ENCODE measurements at places on chromosomes 3 and 15.
A peak's percentile ranks its signal among the peaks of the same experiment; 100 is the strongest.

DNA sequence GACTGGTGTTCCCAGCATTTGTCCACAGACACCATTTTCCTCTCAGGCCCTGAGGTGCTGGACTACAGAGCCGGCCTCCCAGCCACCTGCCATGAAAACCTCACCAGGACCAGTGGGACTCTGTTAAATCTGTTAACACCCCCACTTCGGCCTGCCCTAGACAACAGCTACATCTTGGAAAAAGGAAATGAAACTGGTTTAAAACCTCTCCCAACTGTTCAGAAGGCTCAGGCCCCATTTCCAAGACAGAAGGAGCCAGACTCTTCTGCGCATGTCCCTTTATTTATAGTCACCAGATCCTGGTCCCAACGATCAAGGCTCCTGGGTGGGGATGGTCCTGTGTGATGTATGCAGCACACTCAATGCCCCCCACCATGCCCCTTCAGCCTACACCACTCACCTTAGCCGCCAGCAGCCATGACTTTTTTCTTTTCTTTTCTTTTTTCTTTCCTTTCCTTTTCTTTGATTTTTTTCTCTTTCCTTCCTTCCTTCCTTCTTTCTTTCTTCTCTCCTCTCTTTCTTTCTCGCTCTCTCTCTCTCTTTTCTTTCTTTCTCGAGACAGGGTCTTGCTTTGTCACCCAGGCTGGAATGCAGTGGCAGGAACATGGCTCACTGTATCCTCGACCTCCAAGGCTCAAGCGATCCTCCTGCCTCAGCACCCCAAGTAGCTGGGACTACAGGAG, 25.5 kb upstream of the FLNB start:
- no peaks in the 10 kb centered on the region for H3K27me3 ChIP-seq
- peaks cover 14% of the 10 kb centered on the region for H3K4me1 ChIP-seq
- no peak for DNase-seq
- no peak overlapping the region for H3K27ac ChIP-seq

GRCh38 chr15:85646538-85647091, 148.1 kb downstream of the KLHL25 start:
- no peaks in the 10 kb centered on the region for H3K27me3 ChIP-seq
- peaks cover 24% of the 10 kb centered on the region for H3K36me3 ChIP-seq
- H3K4me3 ChIP-seq = no peak overlapping the region
- DNase-seq = no peak
- H3K4me1 ChIP-seq = peaks cover 58% of the 10 kb centered on the region
- peak overlapping the region; percentile 39 for H3K27ac ChIP-seq

DNA sequence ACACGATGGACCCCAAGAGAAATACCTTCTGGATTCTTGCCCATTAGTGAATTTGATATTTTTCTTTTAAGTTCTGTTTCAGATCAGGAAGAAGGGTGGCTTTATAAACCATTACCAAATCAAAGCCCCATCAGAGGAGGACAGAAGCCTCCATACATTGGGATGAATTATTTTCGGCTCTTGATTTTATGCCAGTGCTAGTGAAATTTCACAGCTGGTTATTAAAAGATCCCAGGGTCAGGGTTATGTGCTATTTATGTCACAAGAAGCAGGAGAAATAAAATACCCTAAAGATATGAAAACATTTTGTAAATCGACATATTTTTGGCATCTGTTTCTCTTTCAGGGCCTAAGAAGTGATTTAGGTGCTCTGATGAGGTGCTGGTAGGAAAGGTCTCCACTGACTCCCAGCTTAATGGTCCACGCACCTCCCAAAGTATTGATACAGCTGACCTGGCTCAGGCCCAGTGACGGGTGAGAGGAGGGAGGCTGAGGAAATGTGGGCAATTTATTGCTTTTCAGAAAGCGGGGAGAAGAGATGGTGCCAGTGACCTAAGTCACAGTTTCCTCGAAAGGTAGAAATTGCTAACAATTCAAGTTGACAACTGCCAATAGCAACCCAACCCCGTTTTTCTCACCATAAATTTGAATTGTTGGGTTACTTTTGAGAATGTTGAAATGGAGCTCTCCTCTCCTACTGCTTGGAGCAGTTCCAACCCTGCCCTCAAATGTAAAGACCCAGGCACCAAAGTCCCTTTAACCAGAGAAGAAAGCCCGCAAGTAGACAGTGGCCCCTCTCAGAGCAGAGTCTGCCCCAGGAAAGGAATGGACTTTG, 315.6 kb upstream of the NR2E3 start:
- H3K4me1 ChIP-seq = no peaks in the 10 kb centered on the region
- H3K27ac ChIP-seq = no peak overlapping the region
- no peaks in the 10 kb centered on the region for H3K36me3 ChIP-seq
- no peaks in the 10 kb centered on the region for H3K27me3 ChIP-seq

DNA sequence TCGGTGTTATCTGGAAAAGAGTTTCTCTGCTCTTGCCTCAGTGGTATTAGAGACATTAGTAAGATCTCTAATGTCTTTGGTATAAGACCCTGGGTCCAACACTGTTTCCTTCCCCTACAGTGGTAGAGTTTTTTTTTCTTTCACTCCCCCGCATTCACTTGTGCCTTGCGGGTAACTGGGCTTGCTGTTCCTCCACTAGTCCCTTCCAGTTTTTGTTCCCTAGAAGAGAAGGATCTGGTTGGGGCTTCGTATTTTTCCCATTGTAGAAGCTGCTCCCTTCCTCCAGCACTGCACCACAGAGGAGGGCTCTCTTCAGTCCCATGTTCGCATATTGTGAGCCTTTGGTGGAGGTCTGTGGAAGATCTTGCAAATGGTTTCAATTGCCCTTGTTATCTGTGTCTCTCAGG, 13.7 kb downstream of the CTDSPL2 start:
- DNase-seq = no peak
- no peaks in the 10 kb centered on the region for H3K27me3 ChIP-seq
- H3K36me3 ChIP-seq = no peaks in the 10 kb centered on the region

DNA sequence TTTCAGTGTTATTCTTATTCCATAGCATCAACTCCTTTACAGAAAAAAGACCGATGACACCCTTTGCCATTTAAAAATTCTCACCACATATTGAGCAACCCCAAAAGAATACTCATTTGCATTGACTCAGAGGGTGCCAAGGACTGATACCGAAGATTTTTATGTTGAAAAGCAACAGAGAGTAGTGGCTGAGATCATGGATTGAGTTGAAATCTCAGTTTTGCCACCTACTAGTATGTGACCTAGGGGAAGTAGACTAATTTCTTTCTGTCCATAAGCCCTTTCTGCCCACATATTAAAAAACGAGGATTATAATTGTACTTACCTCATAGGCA, 313.9 kb upstream of the SATB1 start:
- H3K27ac ChIP-seq = no peak overlapping the region
- no peak for DNase-seq
- no peak overlapping the region for H3K4me3 ChIP-seq
- H3K27me3 ChIP-seq = no peaks in the 10 kb centered on the region
- H3K4me1 ChIP-seq = no peaks in the 10 kb centered on the region

- no peaks in the 10 kb centered on the region for H3K36me3 ChIP-seq
- peaks cover 23% of the 10 kb centered on the region for H3K4me1 ChIP-seq
- no peak overlapping the region for H3K4me3 ChIP-seq
- no peak for DNase-seq
- H3K27ac ChIP-seq = no peak overlapping the region
Observed at GRCh38 chr15:73745073-73745472, 8.1 kb downstream of the INSYN1 start.

GRCh38 chr3:52136513-52136912, 17.7 kb downstream of the POC1A start:
- H3K36me3 ChIP-seq = no peaks in the 10 kb centered on the region
- no peak overlapping the region for H3K4me3 ChIP-seq
- H3K27me3 ChIP-seq = no peaks in the 10 kb centered on the region
- peak overlapping the region; percentile 54 for H3K27ac ChIP-seq

DNA sequence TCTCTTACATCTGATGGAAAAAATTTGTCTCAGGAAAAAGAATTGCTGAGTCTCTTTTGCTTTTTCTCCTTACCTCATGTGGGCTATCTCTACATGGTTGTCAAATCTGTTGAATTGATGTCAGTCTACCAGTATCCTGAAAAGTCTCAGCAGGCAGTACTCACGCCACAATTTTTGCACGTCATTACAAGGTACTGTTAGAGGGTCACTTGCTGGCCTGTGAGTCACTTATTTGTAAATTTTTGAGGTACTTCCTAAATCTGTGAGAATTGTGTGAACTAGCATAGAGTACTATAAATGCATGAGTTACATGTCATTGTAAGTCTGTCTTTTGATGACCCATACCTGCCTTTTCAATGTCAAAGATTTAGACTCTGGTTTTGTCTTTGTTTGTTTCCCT, 15.9 kb downstream of the HPS3 start:
- no peaks in the 10 kb centered on the region for H3K36me3 ChIP-seq
- H3K4me3 ChIP-seq = no peak overlapping the region
- H3K4me1 ChIP-seq = no peaks in the 10 kb centered on the region
- DNase-seq = no peak
- H3K27me3 ChIP-seq = no peaks in the 10 kb centered on the region

DNA sequence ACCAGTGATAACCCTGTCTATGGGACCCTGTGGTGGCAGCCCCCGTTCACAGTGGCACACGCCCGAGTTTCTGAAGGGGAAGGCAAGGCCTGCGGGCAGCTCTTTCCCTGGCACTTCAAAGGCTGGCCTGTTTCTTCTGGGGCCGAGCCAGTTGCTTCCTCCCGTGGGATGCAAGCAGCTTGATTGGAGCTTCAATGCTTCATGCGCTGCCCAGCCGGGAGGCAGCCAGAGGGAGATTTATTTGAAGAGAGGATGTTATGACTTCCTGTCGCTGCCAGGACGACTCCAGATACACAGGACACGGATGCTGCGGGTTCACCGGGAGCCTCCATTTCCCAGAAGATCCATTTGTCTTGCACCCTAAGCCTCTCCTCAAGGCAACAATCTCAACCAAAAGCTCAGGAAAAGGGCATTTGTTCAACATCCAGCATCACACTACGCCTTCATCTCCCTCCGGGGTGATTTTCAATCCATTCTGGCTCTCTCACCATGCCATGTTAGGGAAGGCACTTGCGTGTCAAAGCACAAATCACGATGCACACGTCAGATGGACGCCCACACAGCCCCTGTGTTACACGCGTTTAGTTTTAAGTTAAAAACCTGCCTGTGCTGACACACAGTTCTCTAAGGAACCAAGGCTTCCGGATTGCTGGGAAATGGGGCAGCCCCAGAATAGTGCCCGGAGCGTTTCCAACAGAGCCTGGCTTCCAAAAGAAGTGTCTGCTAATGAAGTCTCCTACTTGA, 330.2 kb downstream of the OCA2 start:
- no peaks in the 10 kb centered on the region for H3K27me3 ChIP-seq
- DNase-seq = no peak
- no peaks in the 10 kb centered on the region for H3K36me3 ChIP-seq
- H3K27ac ChIP-seq = no peak overlapping the region
- H3K4me1 ChIP-seq = no peaks in the 10 kb centered on the region

GRCh38 chr3:149042789-149043386, 43.4 kb downstream of the HLTF start:
- H3K27ac ChIP-seq = no peak overlapping the region
- no peak overlapping the region for H3K4me3 ChIP-seq
- no peaks in the 10 kb centered on the region for H3K27me3 ChIP-seq
- no peak for DNase-seq

DNA sequence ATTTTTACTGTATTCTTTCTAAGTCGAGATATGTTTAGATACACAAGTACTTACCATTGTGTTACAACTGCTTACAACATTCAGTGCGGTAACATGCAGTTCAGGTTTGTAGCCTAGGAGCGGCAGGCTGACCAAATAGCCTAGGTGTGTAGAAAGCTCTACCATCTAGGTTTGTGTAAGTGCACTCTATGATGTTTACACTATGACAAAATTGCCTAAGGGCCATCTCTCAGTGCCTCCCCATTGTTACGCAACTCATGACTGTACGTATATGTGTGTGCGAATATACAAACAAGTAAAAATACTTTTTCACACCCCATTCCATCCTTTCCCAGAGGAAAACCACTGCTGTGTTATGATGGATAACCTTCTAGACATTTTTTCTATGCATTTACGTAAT, 44.3 kb downstream of the PXYLP1 start:
- H3K27me3 ChIP-seq = no peaks in the 10 kb centered on the region
- DNase-seq = no peak
- no peak overlapping the region for H3K4me3 ChIP-seq

- H3K4me3 ChIP-seq = no peak overlapping the region
- H3K27me3 ChIP-seq = no peaks in the 10 kb centered on the region
- no peaks in the 10 kb centered on the region for H3K4me1 ChIP-seq
- no peaks in the 10 kb centered on the region for H3K36me3 ChIP-seq
- no peak for DNase-seq
Observed at GRCh38 chr3:38567498-38567897, 71.4 kb downstream of the EXOG start.

- H3K4me1 ChIP-seq = peaks cover 5% of the 10 kb centered on the region
- H3K27me3 ChIP-seq = no peaks in the 10 kb centered on the region
- no peak overlapping the region for H3K4me3 ChIP-seq
- no peak overlapping the region for H3K27ac ChIP-seq
Observed at GRCh38 chr3:178393824-178394223, 142.4 kb upstream of the KCNMB2 start.

All from vagina (tissue), 2 donors.